ENCODE measurements at places on chromosomes 1 and 21.

GRCh38 chr1:210373878-210374599, 45.3 kb downstream of the HHAT start:
- peak; percentile 99 for DNase-seq

DNA sequence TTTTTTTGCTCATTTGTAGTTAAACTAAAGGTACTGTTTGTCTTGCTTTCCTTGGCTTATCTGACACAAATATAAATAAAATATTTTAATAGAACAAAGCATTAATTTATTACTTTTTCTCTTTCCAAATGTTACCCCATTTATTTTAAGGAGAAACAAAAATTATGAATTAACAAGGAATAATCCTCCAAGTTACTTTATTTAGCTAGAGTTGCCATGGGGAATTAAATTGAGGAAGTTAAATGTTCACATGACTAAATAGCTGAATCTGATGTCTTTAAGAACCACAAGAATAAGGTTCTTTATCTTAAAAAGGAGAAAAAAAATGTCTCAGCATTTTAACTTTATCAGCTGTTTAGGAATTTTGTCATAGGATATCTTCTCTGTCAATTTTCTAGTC, 12.3 kb downstream of the ATG4C start:
- no peak for DNase-seq

DNA sequence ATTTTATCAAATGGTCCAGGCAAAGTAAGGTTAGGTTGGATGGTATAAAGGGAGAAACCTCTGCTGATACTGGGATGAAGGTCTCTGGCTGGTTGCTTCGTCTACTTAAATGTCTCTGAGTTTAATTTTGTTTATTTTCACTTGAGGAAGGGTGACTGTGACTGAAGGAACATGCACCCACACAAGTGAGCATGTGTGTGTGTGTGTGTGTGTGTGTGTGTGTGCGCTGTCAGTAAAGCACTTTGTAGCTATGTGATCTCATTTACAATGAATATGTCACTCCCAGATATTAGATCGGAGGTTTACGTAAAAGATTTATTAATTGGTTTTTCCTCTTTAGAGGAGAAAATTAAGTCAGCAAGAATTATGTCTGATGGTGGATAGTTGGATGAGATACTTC, 4.4 kb downstream of the FOXD2 start:
- no peak for DNase-seq

DNA sequence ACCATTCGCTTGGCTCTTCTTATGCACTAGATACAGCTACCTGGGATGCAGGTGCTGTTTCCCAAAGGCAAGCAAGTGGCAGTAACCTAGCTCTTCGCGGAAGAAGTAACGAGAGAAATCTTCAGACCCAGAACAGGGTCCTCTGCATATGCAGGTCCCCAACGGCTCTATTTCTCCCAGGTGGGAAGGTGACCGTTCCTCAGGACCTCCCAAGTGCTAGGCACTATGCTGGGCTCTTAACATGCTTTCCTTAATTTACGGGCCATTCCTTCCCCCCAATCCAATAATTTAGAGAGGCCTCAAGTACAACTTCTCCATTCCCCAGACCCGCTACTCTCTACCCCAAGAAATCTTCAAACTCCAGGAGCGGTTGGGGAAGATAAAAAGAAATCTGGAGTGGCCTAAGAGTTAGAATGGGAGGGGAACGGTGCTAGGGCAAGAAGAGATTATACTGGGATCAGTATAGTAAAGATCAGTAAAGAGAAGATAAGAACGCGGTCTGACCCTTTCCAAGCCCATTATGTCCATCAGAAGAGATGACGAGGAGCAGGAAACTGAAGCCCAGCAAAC, 410 bp downstream of the TXNDC12 start:
- no peak for DNase-seq
